SJCRH30 (cell line): ENCODE measurements at places on chromosomes 4 and X. TPM values are rescaled to one million over a fixed set of nuclear protein-coding genes. Genes with fewer than 3 reads are reported as not detected.

HPSE gene
- 0.53 and 0.71 TPM in 2 replicates for total RNA-seq

TLR8 gene
- total RNA-seq, result not detected in 2 replicates

APLN gene
- 0.73 and 0.81 TPM in 2 replicates for total RNA-seq

GRPR gene
- 0.16 and 0.25 TPM in 2 replicates for total RNA-seq

FMR1NB gene
- not detected in 2 replicates for total RNA-seq

PRDM8 gene
- 1.5 and 2.5 TPM in 2 replicates for total RNA-seq

XAGE1A gene
- total RNA-seq, result not detected in 2 replicates

AFF2 gene
- 0.06 and 0.10 TPM in 2 replicates for total RNA-seq

PLP1 gene
- total RNA-seq, result not detected in 2 replicates

SSX3 gene
- total RNA-seq, result not detected in 2 replicates

EIF1AX gene
- total RNA-seq, result 176 and 207 TPM in 2 replicates

CXCL3 gene
- total RNA-seq, result 1.3 and 2.4 TPM in 2 replicates

ARX gene
- total RNA-seq, result not detected in 2 replicates

PHOX2B gene
- total RNA-seq, result not detected in 2 replicates

ACOT9 gene
- total RNA-seq, result 75.4 and 82.3 TPM in 2 replicates

TEC gene
- total RNA-seq, result 8.4 and 11.0 TPM in 2 replicates

RASL11B gene
- total RNA-seq, result 21.2 and 26.6 TPM in 2 replicates

CXCL8 gene
- 0.18 and 0.40 TPM in 2 replicates for total RNA-seq

ESX1 gene
- total RNA-seq, result not detected in 2 replicates

CT45A2 gene
- total RNA-seq, result not detected in 2 replicates

OTUD4 gene
- 23.8 and 30.8 TPM in 2 replicates for total RNA-seq

GUF1 gene
- total RNA-seq, result 41.8 and 44.5 TPM in 2 replicates

TCEAL6 gene
- total RNA-seq, result not detected in 2 replicates

CTAG2 gene
- total RNA-seq, result 4.1 and 4.2 TPM in 2 replicates

CTPS2 gene
- 39.1 and 41.3 TPM in 2 replicates for total RNA-seq

DUSP9 gene
- 0.14 TPM in 1 of 2 replicates, not detected in the other for total RNA-seq

CHRNA9 gene
- total RNA-seq, result 0.08 and 0.51 TPM in 2 replicates

NWD2 gene
- total RNA-seq, result 0.02 TPM in 1 of 2 replicates, not detected in the other

TMEM47 gene
- 44.9 and 49.3 TPM in 2 replicates for total RNA-seq
